ENCODE measurements at places on chromosomes 2 and 18.

- DNase-seq = no peak
Measured at GRCh38 chr2:17030047-17030446, 364.4 kb upstream of the CYRIA start.

DNA sequence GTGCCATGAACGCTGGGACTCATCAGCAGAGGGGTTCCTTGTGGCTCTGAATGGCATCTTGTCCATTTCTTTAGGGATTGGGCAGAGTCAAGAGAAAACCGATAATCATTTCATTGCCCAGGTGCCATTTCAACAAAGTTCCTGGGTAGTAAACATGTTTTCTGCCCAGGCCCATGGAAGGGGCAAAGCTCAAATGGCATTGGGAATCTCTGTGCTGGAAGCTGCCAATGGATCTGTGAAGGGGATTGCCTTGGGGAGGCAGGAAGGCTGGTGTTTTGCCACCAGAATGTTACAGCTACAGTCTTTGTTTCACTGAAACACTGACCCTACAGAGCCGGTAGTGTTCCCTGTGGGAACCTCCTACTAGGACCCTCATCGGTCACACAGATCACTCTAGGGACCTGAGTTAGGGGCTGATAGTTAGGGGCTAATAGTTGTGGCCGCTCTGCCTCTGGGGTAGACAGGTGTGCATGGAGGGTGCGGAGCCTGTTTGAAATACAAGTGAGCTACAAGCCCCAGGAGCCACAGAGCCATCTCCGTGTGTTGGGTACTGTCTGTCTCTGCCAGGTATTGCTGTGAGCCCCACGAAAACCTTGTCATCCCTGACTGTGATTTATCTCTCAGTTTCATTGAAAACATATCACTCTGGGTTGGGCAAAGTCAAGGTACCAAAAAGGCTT is 224.4 kb upstream of the COPS8 start:
- DNase-seq = no peak

DNA sequence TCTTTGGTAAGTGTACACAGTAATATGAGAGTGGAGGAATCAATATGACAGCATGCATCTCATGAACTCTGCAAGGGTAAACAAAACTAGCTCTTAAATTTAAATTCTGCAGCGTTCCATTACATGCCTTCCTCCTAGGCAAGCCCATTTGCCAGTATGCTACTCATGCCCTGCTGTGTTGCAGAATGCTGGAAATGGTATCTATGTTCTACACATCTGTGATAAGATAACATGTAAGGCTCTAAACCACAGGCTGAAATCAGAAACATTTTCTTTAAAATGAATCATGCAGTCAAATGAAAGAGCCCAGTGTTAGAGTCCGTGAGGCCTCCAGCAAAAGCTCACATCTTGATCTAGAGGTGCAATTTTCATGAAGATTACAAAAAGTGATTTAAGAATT is 112.8 kb upstream of the FN1 start:
- no peak for DNase-seq

GRCh38 chr18:14919666-14920065 is 171.7 kb downstream of the ANKRD30B start:
- no peak for DNase-seq

GRCh38 chr2:3778851-3779495 is 75.6 kb downstream of the DCDC2C start:
- no peak for DNase-seq

DNA sequence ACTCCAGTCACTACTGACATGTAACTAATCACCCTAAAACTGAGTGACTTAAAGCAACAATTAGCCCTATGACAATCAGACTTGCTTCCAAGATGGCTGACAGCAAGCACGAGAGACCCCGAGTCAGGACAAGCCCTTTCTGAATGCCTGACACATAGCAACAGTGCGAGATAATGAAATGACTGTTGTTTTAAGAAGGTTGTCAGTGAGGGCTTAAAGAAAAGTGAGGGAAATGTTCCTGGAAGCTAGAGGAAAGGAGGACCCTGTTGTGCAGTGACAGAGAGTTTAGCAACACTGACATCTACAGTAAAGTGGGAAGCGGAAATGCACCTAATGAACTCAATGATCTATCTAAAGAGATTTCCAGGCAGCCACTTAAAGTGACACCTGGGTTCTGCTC is 163.1 kb downstream of the STK39 start:
- no peak for DNase-seq

DNA sequence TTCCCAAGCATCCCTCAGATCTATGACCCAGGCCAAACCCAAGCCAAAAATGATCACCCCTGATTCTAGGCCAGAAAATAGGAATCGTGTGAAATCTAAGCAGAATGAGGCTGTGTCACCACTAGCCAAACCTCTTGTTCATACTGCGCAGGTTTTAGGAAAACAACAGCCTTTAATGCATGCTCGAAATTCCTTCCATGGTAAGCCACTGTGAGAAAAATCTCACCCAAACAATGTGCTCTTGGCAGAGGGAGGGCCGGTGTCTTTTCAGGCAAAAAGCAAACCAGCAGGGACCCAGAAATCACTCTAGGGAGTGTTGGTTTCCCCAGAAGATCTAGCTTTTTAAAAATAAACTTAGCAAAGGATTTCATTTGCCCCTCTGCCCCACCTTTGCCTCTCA is 71.2 kb upstream of the FOSL2 start:
- DNase-seq = no peak

DNA sequence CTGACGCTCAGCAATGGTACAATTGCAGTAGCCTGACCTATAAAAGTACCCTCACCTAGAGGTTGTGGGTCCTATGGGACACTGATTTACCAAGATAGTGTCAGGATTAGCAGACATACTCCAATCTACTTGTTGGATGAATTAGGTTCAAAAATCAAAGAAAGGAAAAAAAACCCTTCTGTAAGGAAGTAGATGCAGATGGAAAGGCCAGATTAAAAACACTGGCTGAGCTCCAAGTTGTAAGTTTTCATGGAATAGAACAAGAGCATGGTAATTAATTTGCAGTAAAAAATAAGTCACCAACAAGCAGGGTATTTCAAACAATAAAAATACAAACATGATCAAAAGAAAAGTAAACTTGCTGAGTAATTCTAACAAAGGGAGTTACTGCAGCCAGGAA is 26.4 kb downstream of the IDH1 start:
- no peak for DNase-seq

DNA sequence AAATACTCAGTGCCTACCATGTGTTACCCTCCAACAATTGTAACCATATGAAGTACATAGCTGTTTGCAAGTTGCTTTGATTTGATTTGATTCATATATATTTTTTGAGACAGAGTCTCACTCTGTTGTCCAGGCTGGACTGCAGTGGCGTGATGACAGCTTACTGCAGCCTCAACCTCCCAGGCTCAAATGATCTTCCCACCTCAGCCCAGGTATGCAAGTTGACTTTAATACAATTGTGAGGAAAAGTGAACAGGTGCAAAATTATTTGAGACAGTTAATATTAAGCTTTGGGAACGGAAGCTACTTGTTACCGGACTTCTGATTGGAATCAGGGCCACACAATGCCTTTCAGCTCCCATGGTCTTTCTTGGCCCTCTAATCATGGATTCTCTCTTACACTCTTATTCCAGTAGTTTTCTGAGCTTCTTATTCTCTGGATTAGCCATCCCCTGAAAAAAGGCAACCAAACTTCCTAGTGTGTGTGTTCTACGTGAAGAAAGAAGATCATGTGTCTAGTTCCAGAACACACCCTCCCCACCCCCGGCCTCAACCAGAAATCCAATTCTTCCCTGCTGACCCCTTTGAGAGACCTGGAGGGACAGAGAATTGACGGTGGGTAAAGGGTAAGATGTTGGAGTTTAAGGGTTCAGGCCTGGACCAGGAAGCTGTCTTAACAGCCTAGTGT is 1.1 kb upstream of the RPL37A start:
- DNase-seq = no peak

DNA sequence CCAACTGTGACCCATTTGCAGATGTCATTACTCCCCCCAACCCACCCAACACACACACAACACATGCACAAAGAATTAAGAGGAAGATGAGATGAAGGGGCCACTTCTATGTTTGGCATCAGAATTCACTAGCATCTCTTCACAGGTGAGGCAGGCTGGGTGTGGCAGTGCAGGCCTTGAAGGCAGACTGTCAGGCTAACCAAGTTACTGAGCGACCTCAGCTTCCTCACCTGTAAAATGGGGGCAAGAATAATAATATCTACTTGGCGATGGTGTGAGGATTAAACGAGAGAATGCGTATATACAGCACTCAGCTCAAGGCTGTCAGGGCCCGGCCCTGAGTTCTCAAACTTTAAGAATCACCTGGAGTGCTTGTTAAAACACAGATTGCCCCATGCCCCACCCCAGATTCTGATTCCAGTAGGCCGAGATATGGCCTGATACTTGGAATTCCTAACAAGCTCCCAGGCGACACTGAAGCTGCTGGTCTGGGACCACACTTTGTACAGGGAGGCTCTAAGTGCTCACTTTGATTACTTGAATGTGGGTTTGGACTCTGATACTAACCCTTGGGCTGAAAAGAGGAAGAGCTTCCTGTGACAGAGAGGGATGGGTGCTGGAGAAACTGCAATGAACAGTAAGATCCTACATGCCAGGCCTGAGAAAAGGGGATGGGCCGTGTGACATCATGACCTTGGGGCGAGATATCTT is 1.1 kb downstream of the ACTG2 start:
- DNase-seq = no peak

DNA sequence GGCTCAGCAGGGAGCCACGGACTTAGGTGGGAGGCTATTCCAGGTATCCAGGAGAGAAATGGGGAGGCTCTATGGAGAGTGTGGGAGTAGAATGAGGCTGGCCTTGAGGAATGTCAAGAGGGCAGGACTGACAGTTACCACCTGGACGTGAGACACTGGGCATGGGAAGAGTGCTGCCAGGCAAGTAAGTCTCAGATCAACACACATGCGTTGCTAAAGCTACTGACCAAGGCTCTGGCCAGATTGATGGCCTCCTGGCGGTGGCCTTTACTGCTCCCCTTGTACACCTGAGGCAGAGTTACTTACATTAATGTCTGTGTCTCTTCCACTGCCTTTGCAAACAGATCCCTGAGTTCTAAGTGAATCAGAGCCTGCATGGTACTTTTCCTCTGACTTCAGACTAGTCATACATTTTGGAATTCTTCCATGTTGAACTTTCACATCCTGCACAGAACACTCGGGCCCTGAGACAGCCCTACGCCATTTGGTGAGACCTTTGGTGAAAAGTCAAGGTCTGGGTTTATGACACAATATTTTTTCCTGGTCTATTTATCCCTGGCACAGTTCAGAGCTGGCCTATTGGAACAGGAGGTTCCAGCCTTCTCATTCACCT is 398.8 kb upstream of the TRIB2 start:
- DNase-seq = no peak

DNA sequence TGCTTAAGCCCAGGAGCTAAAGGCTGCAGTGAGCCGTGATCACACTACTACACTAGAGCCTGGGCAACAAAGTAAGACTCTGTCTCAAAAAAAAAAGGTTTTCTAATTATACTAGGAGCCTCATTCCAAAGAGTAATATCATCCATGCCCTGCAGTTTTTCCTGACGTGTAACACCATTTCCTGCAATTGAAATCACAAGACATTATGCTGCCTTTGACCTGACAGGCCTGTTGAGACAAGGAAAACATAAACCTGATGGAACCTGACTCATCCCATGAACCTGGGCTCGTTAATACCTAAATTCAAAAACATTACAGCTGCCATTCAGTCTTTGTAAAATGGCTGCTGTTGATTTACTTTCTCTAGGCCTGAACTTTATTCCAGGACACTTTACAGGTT is 58.7 kb upstream of the PEX13 start:
- no peak for DNase-seq

- no peak for DNase-seq
Measured at GRCh38 chr2:130765464-130765863, 10.1 kb downstream of the AMER3 start.

Data from cortex of kidney (tissue), 1 donor.